ENCODE measurements at places on chromosomes 3 and 15. TPM values are rescaled to one million over a fixed set of nuclear protein-coding genes. Genes with fewer than 3 reads are reported as not detected.

DNA sequence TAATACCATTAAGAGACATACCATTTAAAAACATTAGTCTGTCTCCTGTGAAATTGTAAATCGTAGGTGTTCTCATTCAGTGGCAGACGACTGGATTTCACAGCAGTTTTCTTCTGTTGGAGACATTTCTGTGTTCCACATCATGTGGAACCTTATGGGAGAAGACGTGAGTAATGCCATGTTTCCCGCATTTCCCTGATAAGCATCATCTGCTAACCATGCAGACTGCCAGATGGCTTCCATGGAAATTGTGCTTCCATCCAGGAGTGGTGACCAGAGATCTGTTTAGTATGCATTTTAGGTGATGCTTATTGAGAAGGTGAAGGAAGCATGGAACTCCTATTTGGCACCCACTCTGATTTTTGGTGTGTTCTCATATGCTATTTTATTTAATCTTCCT is 28.4 kb upstream of the ST3GAL6 start:
- H3K4me3 ChIP-seq: peak overlapping the region; percentile 85
- H3K36me3 ChIP-seq: no peaks in the 10 kb centered on the region
- DNase-seq: no peak
- H3K27ac ChIP-seq: peak overlapping the region; percentile 92
- H3K27me3 ChIP-seq: no peaks in the 10 kb centered on the region
- peaks cover 74% of the 10 kb centered on the region for H3K4me1 ChIP-seq

DNA sequence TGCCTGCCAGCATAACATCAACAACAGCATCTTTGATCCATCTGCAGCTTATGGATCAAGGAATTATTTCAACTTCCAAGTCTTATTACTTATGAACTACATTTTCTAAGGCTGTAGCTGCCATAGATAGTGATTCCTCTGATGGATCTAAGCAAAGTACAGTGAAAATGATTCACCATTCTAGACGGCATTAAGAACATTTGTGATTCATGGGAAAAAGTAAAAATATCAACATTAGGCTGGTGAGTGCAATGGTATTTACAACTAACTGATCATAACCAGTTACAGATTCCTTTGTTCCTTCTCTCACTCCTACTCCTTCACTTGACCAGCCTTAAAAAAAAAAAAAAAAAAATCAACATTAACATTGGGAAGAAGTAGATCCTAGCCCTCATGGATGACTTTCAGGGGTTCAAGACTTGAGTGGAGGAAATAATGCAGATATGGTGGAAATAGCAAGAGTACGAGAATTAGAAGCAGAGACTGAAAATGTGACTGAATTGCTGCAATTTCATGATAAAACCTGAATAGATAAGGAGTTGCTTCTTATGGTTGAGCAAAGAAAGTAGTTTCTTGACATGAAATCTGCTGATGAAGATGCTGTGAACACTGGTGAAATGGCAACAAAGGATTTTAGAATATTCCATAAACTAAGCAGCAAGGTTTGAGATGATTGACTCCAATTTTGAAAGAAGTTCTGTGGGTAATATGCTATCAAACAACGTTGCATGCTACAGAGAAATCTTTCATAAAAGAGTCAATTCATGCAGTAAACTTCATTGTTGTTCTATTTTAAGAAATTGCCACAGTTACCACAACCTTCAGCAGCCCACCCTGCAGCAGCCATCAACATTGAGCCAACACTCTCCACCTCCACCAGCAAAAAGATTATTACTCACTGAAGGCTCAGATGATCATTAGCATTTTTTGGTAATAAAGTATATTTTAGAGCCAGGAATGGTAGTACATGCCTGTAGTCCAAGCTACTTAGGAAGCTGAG is 22.8 kb downstream of the SLC12A6 start:
- H3K4me3 ChIP-seq: no peak overlapping the region
- H3K27ac ChIP-seq: no peak overlapping the region
- no peak for DNase-seq
- H3K27me3 ChIP-seq: no peaks in the 10 kb centered on the region

Gene POPDC2
- total RNA-seq: 512 TPM

- peak overlapping the region; percentile 96 for H3K27ac ChIP-seq
- no peaks in the 10 kb centered on the region for H3K27me3 ChIP-seq
- H3K4me3 ChIP-seq: no peak overlapping the region
- no peak for DNase-seq
- H3K36me3 ChIP-seq: peaks cover 53% of the 10 kb centered on the region
These were observed 538.2 kb downstream of the FOXP1 start for GRCh38 chr3:71045212-71045916.

Gene PRR20G
- not detected for total RNA-seq

DNA sequence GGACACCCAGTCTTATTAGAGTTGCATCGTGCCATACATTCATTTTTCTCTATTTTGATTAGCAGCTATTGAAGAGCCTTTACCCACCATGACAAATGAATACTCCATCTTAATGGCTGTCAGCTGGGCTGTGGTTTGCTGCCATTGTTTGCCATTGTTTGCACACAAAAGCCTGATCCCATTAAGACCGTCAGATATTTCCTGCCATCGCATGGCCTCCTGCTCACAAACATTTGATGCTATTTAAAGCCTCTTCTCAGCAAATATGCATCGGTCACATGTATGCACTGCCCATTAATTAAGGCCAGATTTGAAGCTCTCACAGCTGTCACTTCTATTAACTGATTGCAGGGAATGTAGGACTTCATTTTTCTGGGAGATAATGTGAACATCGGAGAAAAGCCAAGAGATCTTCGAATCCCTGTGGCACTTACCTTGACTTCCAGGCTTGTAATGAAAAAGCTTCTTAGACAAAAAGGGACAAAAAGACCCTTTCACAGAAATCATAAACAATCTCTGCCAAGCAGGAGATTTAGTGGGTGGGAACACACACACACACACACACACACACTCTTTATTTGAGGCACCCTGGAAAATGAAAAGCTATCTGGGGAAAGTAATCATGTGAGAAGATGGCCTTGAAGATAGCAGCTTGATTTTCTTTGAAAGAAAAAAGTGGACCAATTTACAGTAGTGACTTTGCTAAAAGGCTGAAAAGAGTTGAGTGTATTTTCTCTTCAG is 175.4 kb upstream of the NR2E3 start:
- H3K27me3 ChIP-seq: no peaks in the 10 kb centered on the region
- H3K36me3 ChIP-seq: no peaks in the 10 kb centered on the region

Gene LTK
- total RNA-seq: 1.2 TPM

DNA sequence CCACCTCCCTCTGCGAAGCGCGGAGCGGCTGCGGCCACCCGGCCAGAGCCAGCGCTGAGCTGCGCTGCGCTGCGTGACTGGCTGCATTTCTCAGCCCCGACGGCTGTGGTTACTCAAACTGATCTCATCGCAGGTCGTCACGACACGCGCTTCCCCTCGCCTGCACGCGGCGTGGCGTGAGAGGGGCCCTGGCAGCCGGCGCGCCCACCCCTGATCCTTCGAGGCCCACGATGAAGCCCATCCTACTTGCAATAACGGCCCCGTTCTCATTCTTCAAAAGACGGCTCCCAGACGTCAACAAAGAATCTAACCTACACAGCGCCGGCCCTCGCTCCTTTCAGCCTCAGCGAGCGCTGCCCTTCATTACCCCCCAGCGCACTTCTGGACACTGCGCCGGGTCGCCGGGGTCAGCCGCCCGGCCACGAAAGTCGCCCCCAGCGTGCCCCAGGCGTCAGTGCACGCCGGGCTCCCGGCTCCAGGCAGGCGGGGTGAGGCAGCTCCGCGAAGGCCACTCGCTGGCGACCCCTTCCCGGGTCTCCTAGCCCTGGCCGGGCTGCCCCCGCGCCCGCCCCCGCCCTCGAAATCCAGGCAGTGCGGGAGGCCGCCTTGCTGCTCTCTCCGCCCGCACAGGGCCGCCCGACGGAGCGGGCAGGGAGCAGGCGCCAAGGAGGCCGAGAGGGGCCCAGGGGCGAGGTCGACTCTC is 9.9 kb upstream of the LEKR1 start:
- H3K36me3 ChIP-seq: no peaks in the 10 kb centered on the region
- peaks cover 42% of the 10 kb centered on the region for H3K4me1 ChIP-seq
- DNase-seq: peak; percentile 25
- H3K27me3 ChIP-seq: no peaks in the 10 kb centered on the region
- peak overlapping the region; percentile 81 for H3K4me3 ChIP-seq

Gene CLDN18
- not detected for total RNA-seq

GRCh38 chr15:76987896-76988860 is 6.7 kb upstream of the PSTPIP1 start:
- peak overlapping the region; percentile 79 for H3K27ac ChIP-seq
- H3K4me3 ChIP-seq: no peak overlapping the region
- H3K36me3 ChIP-seq: no peaks in the 10 kb centered on the region
- H3K4me1 ChIP-seq: peaks cover 19% of the 10 kb centered on the region
- DNase-seq: peak; percentile 78
- H3K27me3 ChIP-seq: no peaks in the 10 kb centered on the region

GRCh38 chr3:116230431-116231020 is 214.8 kb downstream of the LSAMP start:
- H3K27me3 ChIP-seq: no peaks in the 10 kb centered on the region
- no peak overlapping the region for H3K4me3 ChIP-seq
- no peaks in the 10 kb centered on the region for H3K4me1 ChIP-seq

Gene REC114
- 1.4 TPM for total RNA-seq

DNA sequence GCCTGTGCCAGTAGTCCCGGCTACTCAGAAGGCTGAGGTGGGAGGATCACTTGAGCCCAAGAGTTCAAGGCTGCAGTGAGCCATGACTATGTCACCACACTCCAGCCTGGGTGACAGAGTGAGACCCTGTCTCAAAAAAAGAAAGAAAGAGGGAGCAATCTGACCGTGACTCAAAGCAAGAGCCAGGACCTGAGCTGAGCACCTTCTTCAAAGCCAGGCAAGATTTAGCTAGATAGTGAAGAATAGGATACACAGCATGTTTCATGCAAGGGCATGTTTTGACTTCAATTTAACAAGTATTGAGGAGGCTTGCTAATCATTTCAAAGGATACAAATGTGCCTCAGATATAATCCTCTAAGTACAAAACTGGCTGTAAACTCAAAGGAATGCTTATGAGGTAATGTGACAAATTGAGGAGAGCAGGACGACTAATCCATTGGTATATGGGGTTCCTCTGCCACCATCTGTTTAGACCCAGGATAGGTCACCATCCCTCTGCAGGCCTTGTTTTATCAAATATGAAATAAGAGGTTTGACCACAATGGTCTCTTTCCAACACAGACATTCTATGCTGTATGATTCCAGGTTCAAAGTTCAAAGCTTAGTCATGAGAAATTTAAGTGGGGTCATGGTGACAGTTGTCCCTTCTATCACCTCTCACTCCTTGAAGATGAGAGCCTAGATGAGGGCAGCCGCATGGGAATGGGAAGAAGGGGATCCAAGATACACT is 33.2 kb downstream of the RAB27A start:
- H3K4me1 ChIP-seq: peaks cover 3% of the 10 kb centered on the region
- DNase-seq: no peak
- peak overlapping the region; percentile 41 for H3K27ac ChIP-seq
- H3K4me3 ChIP-seq: no peak overlapping the region
- H3K27me3 ChIP-seq: no peaks in the 10 kb centered on the region
- H3K36me3 ChIP-seq: no peaks in the 10 kb centered on the region

GRCh38 chr3:179068779-179069530 is 2.7 kb downstream of the ZMAT3 start:
- no peaks in the 10 kb centered on the region for H3K27me3 ChIP-seq
- peaks cover 63% of the 10 kb centered on the region for H3K4me1 ChIP-seq
- H3K4me3 ChIP-seq: peak overlapping the region; percentile 80
- H3K36me3 ChIP-seq: peaks cover 24% of the 10 kb centered on the region
- H3K27ac ChIP-seq: peak overlapping the region; percentile 93
- DNase-seq: no peak

- H3K27me3 ChIP-seq: no peaks in the 10 kb centered on the region
- no peak for DNase-seq
- peaks cover 89% of the 10 kb centered on the region for H3K36me3 ChIP-seq
- no peak overlapping the region for H3K27ac ChIP-seq
- H3K4me3 ChIP-seq: no peak overlapping the region
- no peaks in the 10 kb centered on the region for H3K4me1 ChIP-seq
These were observed 40.0 kb downstream of the DNAJC13 start for GRCh38 chr3:132457286-132457685.

GRCh38 chr3:9619180-9619579 is 30.1 kb upstream of the MTMR14 start:
- H3K4me3 ChIP-seq: no peak overlapping the region
- peaks cover 13% of the 10 kb centered on the region for H3K27me3 ChIP-seq
- H3K36me3 ChIP-seq: no peaks in the 10 kb centered on the region
- no peak overlapping the region for H3K27ac ChIP-seq
- DNase-seq: no peak
- H3K4me1 ChIP-seq: no peaks in the 10 kb centered on the region

DNA sequence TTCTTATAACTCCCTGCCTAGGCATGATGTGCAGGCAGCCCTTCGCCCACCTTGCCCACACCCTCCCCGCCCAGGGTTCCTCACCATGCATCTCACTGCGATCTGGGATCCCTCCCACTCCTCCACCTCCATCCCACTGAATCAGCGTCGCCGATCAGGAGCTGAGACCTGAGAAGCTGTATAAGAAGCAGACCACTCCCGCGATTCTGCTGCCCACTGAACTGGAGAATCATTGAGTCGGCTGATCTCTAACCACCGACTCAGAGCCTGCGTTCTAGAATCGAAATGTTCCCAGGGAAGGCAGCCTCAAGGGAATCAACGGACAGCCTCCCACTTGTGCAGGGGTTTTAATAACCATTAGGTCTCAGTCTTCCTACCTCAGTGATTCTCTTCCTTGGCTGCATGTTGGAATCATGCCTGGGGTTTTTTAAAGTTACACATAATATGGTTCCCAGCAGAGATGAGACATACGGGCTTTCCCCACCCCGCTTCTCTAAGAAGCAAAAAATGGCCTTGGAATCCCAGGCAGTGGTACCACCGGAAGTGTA is 60.2 kb downstream of the TMEM44 start:
- no peaks in the 10 kb centered on the region for H3K27me3 ChIP-seq
- no peak overlapping the region for H3K4me3 ChIP-seq
- H3K27ac ChIP-seq: peak overlapping the region; percentile 88
- no peaks in the 10 kb centered on the region for H3K36me3 ChIP-seq

Gene AHSG
- total RNA-seq: not detected

Gene PIERCE2
- 8.7 TPM for total RNA-seq

Gene HHLA2
- not detected for total RNA-seq

- H3K27ac ChIP-seq: no peak overlapping the region
- no peaks in the 10 kb centered on the region for H3K4me1 ChIP-seq
- no peak for DNase-seq
- peaks cover 61% of the 10 kb centered on the region for H3K27me3 ChIP-seq
- H3K4me3 ChIP-seq: no peak overlapping the region
- no peaks in the 10 kb centered on the region for H3K36me3 ChIP-seq
These were observed 74.4 kb upstream of the KLHL25 start for GRCh38 chr15:85869124-85869523.

Gene ATP13A5
- not detected for total RNA-seq
